Cerebellum (tissue), 4 donors: ENCODE measurements at places on chromosomes 5 and 9.

- DNase-seq: no peak
Measured at GRCh38 chr9:88177371-88177770, 39.1 kb upstream of the SPATA31C2 start.

- no peak for DNase-seq
Measured at GRCh38 chr5:73066466-73066865, 53.9 kb upstream of the TMEM171 start.

DNA sequence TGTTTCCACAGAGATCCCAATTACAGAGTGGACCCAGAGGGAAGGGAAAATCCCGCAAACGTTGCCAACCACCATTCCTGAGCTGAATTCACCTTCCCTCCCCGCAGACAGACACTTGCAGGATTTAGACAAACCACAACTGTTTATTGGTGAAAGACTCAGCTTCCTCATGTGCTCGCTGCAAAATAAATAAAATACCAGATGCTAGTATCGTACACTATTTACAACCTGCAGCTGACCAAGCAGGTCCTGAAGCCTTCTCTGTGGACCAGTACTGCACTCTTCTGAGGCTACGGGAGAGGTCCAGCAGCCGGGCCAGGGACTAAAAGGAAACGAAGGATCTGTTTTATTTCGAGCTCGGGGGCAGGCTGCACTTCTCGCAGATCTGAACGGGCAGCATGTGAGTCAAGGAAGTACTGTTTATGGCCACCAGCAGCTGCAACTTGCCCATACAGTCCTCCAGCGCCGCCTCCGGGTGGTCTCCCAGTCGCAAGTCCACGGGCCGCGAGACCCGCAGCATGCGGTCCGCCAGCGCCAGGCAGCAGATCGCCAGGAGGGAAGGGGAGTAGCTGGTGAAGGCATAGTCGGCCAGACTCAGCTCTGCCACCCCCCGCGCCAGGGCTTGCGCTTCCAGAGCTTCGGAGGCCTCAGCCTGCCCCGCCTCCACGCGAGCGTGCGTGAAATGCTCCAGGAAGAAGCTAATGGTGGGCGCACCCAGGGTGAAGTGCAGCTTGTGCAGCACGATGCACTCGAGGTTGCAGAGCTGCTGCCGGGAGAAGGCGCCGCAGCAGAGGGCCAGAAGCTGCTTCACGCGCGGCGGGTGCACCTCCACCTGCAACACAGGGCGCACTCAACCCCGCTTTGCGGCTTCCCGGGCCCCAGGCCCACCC is 2.1 kb downstream of the CCNO start:
- peak; percentile 23 for DNase-seq

DNA sequence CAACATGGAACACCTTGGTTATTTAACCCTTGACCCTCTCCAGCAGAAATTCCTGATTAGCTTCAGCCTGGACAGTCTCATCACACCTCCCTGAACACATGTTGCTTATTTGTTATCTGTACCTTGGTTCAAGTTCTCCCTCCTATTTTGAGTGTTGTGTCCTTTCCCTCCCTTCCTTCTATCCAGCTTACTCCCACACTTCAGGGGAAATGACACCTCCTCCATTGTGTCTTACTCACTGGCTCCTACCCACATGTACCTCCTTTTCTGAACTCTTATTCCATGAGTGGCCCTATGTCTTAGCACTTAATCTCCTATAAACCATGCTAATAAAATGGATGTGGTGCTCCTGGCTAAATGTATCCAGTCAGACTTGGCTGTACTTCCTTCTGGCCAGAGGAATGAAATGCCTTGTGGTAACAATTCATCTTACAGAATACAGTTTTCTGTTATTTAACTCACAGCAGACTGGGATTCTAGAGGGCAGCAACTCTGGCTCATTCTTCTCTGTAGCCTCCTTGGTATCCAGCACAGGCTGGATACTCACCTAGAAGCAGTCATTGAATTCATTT is 11.2 kb downstream of the LIX1 start:
- DNase-seq: no peak

GRCh38 chr9:93683331-93684134 is 107.1 kb downstream of the PHF2 start:
- DNase-seq: no peak
